ENCODE measurements at places on chromosomes 6 and 20. TPM values are rescaled to one million over a fixed set of nuclear protein-coding genes. Genes with fewer than 3 reads are reported as not detected.

The RAB44 gene
- 0.10 TPM for polyA plus RNA-seq

The OOEP gene
- polyA plus RNA-seq, result not detected

The SUMO4 gene
- 0.43 TPM for polyA plus RNA-seq

The LPA gene
- not detected for polyA plus RNA-seq

DNA sequence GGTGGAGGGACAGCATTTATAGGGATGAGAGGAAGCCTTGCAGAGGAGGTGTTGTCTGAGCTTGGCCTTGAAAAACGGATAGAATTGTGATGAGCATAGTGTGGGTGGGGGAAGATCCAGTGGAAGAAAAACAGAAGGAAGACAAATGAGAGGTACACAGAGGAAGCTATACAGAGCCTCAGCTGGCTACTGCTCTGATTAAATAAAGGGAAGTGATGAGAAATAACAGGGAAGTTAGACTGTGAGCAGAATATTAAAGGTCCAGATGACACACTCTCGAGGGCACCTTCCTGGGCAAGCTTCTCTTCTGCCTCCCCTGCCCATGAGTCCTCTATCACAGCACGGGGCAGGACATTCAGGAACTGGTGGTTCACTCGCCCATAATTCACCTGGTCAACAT is 182.3 kb downstream of the KIF16B start:
- no peak overlapping the region for H3K4me3 ChIP-seq
- H3K27ac ChIP-seq, result no peak overlapping the region
- no peaks in the 10 kb centered on the region for H3K36me3 ChIP-seq
- H3K4me1 ChIP-seq, result peaks cover 2% of the 10 kb centered on the region
